ENCODE measurements at places on chromosomes 2 and 18.

DNA sequence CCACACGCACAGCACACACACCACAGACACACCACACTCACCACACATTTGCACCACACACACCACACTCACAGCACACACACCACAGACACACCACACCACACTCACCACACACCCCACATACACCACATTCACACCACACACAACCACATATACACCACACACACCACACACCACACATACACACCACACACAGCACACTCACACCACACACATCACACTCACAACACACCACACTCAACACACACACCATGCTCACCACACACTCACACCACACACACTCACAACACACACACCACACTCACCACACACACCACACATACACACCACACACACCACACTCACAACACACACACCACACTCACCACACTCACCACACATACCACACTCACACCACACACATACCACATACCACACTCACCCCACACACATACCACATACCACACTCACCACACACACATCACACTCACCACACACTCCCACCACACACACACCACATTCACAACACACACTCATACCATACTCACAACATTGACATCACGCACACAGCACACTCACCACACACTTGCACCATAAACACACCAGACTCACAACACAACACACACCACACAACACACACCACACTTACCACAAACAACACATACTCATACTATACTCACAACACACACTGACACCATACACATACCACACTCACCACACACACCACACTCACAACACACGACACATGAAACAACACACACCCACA is 60.0 kb downstream of the SDC1 start:
- no peak for DNase-seq

DNA sequence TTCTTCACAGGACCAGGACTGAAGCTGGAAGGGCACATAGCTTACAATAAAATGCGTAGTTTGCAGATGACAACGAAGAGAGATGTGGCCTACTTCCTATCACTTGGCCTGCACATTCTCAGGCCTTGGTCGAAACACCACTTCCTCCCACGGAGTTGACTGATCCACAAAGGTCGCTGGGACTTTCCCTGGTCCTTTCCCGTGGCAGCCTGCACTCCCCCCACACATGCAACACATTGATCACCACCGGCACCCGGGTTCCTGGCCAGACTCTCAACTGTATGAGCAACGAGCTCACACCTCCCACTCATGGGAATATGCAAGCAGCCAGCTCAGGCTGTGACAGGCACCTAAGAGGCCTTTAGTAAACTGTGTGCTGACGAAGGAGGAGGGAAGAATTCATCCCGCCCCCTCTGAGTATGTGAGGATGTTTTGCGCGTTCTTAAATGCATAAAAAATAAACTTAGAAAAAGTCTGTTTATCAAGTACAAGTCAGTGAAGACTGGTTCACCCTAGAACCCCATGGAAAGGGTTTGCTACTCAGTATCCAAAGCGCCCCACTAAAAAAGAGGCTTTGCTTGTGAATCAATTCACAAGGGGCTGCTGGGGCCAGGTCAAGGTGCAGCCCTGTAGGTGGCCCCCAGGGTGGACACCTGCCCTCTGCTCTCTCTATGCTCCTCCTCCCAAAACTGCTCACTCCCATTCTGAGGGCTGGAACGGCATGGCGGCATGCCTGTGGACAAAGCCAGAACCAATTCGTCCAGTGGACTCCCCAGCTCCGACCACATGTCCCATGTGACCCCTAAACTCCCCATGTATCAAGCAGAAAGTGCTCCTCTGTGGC is 154.3 kb downstream of the EIPR1 start:
- peak; percentile 65 for DNase-seq

DNA sequence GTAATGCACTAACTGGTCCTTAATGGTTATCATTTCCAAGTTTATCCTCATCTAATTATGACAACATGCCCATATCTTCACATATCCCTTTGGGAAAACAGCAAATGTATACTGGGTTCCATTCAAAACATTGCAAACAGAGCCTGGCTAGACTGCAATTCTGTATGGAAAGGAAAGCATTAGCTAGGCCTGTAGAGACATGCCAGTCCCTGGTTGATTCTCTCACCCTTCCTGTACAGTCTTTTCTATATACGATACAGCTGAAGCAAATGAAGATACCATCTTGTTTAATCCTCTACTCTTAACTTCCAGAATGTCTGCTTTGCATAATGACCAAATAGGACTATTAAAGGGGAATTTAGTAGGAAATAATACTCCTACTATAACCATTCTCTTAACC is 294.4 kb upstream of the MC4R start:
- DNase-seq: no peak

DNA sequence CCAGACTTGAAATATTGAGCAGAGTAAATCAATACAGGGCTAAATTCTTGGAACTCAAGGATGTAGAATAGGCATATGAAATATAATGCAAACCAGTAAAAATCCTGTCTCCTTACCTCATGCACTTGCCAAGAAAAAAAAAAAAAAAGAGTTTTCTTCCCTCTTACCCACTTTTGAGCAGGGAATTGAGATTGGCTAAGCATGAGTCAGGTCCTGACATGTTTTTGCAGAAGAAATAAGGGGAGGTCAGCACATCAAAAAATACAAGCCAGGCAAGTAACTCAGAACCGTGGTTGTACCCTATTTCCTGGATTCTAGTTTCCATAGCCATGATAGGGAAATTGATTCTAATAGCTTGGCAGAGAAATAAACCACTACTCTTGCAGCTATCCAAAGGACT is 1526.7 kb downstream of the LRP1B start:
- no peak for DNase-seq

GRCh38 chr2:143284087-143284675 is 155.0 kb downstream of the ARHGAP15 start:
- DNase-seq: no peak

DNA sequence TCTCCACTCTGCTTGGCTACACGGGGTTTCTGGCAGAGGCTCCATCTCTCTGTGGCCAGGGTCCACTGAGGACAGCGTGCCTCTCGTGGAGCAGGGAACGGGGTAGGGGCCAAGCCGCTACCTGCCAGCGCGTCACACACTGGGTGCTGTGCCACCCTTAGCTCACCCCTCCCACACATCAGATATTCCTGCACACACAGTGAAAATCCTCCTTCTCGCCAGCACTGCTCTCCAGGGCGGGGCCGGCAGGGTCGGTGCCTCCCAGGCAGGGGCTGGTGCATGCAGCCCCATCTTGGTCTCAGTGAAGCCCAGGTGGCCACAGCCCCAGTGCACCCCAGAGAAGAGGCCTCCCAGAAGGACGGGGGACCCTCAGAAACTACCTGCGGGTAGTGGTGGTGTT is 124.6 kb downstream of the MBP start:
- DNase-seq: no peak

DNA sequence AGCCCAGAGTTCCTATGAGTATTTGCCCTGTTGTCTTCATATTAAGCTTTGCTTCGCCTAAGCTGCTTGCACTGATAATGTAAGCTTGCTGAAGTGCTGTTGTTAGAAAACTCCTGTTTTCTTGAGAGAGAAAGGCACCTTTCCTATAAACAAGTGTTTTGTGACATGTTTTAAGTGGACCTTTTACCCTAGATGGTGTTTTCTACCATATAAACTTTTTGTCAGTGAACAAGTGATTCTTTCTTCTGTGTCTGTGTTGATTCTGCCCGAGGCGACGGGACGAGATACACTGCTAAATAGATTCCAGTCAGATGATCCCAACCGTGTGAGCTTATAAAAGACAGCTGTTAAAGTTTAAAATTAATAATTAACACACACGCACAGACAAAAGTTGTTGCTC is 24.1 kb downstream of the CABLES1 start:
- DNase-seq: no peak

GRCh38 chr2:171320731-171321130 is 113.1 kb downstream of the METTL8 start:
- DNase-seq: no peak

GRCh38 chr2:157264099-157264498 is 6.6 kb downstream of the GALNT5 start:
- DNase-seq: no peak

- DNase-seq: no peak
Measured at GRCh38 chr2:10276481-10277292, 26.0 kb upstream of the HPCAL1 start.

DNA sequence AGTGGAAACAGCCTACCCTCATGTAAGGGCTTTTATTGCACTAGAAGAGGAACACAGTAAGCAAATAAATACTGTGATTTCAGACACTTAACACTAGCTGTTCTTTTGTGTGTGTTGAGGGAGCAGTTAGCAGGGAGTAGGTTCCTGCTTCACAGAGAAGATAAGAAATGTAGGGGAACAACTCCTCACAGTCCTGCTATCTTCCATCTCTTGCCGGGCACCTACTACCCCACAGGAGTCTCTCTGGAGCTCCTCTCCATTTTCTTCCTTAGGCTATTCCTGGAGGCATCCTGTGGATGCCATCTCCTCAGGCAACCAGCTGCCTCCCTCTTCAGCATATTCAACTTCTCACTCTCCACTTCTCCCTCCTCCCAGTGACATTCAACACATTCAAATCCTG is 145.0 kb downstream of the SRBD1 start:
- DNase-seq: no peak

GRCh38 chr2:195620501-195620900 is 36.5 kb upstream of the SLC39A10 start:
- no peak for DNase-seq

GRCh38 chr18:74734013-74734444 is 136.4 kb downstream of the ZNF407 start:
- no peak for DNase-seq

DNA sequence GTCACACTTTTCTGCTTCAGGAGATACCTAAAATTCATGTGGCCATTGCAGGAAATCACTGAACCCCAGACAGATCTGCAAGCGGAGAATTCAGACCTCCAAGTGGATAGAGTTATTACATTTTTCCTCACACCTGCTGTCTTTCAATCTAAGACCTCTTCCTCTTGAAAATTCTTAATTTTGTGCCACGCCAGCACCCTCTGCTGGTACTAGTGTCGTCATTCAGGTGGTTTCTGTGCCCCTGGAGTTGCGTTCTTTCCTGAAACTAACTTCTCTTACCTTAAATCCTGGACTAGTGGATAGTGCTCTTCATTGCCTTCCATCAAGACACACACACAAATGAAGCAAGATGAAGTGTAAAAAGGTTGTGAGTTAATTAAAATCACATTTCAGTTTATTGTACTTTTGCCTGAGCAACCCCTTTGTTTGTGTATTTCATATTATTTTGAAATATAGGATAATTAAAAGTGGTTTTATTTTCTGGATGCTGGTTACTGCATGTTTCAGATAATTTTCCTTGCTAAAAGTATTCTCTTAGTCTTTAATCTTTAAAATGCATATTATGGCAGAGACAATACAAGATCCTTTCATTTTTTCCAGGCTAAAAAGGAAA is 1.6 kb upstream of the DNER start:
- no peak for DNase-seq

DNA sequence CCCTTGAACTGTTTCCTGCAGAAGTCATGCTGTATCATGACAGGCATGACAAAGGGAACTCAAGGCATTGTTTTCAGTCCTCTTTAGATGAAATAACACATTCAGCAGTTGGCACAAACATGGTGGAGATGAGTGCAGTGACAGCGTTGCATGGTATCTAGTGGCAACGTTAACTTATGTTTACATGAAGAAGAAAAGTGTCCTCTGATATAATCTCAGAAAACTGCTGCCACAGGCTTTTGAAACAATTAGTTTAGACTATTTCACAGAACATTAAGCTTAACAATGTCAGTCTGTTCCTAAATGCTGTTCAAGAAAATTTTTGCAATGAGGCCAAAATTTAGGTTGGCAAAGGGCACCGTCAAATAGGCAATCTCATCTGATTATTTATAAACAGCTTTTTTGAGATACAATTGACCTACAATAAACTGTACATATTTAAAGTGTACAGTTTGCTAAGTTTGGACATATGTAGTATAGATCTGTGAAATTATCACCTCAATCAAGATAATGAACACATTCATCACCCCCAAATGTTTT is 64.7 kb downstream of the LYPD6B start:
- DNase-seq: no peak

- DNase-seq: no peak
Measured at GRCh38 chr2:195649629-195650190, 7.3 kb upstream of the SLC39A10 start.

GRCh38 chr2:138276339-138276738 is 225.2 kb upstream of the SPOPL start:
- no peak for DNase-seq

DNA sequence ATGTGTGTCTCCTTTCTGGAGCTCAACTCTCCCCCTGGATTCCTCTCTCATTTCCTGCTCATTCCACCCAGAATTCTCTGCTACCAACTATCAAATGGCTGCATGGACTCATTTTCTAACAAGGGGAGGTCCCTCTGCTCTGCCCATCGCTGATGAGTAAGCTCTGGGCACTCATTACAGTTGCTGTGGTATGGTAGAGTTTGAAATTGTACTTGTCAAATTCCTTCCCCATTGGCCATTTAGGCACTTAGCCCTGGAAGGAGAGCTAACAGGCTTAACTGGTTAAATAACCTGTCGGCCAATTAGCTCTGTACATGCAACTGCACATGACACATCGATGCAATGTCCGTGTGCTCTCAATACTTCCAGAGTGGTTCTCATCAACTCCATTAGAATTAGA is 20.4 kb downstream of the COL6A3 start:
- no peak for DNase-seq

DNA sequence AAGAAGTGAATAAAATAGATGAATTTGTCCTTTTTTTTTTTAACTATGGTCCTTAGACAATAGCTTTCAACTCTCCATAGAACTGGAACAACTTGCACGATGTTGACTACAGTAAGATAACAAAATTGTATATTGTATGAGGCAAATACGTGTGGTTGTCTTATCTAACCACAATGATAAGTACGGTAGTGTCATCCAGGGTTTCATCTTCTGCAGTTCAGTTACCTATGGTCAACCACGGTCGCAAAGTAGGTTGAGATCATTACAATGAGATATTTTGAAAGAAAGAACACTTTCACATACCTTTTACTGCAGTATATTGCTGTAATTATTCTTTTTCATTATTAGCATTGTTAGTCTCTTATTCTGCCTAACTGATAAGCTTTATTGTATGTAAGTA is 295.2 kb downstream of the PARD3B start:
- DNase-seq: no peak
